Activated CD8-positive, alpha-beta memory T cell treated with anti-CD3 and anti-CD28 coated beads for 1 hour (primary cell): ENCODE measurements at places on chromosomes 16 and 17.

GRCh38 chr17:21400816-21401593 is 24.8 kb downstream of the KCNJ12 start:
- no peak for DNase-seq

DNA sequence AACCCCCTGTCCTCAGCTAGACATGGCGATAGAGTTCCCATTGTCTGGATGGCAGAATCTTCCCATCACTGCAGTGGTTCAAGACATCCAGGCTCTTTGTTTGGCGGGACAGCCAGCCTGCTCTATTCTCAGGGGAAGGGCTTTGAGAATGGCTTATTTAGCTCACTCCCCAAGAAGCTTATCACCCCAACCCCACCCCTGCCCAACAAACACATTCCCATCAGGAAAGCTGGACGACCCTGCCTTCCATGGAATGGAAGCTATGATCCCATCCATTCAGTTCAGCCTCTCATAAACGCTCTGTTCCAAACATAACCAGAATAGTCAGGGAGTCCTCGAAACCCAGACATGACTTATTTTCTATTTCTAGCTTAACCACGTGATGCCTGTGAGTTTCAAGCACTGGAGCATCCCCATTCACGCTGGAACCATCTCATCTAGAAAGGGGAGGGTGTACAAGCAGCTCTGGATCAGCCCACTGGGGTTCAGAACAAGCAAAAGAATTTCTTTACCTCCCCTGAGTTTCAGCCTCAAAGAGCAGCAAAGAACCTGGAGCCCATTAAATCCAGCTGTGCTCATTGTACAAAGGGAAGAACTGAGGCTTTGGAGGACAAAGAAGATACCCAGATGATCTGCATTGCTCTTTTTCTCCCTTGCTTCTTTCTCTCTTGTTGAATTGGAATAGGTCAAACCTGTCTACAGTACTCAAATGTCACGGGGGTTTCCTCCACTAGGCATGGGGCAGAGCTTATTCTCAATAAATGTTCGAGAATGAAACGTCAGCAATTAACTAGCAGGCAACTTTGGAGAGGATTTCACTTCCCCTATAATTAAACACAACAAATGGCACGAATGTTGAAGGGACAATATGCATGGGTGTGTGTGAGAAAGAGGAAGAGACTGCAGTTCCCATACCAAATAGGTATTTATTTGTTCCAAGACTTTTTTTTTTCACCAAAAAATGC is 93.1 kb downstream of the XYLT1 start:
- DNase-seq, result no peak

DNA sequence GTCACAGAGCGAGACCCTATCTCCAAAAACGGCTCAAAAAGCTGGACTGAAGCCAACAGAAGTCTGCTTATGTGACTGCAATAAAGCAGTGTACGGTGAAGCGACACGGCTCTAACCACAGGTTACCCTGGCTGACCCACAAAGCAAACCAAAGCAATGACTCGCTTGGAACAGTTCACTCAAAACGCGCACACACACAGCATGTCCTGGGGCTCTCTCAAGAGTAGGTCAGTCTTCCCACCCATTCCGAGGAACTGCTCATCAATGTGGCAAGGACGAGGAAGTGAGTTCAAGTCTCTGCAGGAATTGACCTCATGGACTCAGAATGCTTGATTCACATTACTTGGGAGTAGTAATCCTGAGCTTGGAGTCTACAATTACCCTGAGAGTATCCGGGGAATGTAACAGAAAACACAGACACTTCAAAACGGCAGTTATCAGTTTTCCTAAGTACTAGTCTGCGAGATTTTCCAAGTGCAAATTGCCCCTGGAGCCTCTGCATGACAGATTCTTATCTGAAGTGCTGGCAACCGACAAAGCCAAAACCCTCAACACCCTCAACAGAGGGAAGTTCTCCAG is 25.4 kb downstream of the PELP1 start:
- DNase-seq, result no peak

GRCh38 chr17:63075969-63076368 is 109.9 kb downstream of the TANC2 start:
- DNase-seq, result no peak

DNA sequence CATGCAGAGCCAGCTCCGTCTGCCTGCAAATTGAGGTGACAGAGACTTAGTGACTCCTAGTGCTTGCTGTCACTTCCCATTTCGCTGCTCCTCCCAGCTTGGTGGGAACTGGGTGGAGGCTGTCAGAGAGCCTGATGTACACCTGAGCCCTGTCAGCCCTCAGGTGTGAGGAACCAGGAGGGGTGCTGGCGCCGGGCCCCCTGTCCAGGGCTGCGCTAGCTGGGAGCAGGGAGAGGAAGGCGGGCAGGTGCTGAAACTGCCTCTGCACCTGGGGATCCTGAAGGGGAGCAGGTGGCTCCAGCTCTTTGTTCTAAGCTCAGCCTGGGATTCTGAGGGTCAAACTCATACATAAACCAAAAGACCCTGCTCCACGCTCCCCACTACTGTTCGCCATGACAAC is 10.8 kb upstream of the WSCD1 start:
- DNase-seq, result no peak

- DNase-seq, result no peak
Observed at GRCh38 chr17:69714669-69715068, 300.2 kb downstream of the MAP2K6 start.

- no peak for DNase-seq
Observed at GRCh38 chr16:57479205-57479975, 6.9 kb downstream of the DOK4 start.

GRCh38 chr17:17149520-17150447 is 56.3 kb downstream of the PLD6 start:
- no peak for DNase-seq

- no peak for DNase-seq
Observed at GRCh38 chr16:81779536-81780320, 637 bp downstream of the PLCG2 start.

DNA sequence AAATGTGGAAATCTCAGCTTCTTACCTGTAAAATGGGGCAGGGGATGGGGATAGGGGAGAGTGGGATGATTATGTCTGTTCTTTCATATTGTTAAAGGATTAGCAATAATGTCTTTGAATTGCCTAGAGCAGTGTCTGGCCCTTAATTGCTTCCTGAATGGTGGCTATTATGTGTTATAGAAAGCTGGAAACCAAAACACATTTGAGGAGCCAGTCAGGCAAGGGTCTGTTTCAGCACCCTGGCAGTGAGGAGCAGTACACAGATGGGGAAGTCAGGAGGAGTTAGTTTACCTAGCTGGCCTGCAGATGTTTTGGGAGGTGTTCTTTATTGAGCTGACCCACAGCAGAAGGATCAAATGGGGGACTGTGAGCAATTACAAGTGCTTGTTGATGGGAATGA is 63.0 kb downstream of the NUP93 start:
- no peak for DNase-seq

- peak; percentile 42 for DNase-seq
Observed at GRCh38 chr17:37489197-37490001, at the start of gene DUSP14. DUSP14 (plus strand) TSS chr17:37489891; CDS start chr17:37512273, 22,382 bp downstream.

GRCh38 chr16:27749547-27749875 is 199.6 kb downstream of the KATNIP start:
- no peak for DNase-seq

DNA sequence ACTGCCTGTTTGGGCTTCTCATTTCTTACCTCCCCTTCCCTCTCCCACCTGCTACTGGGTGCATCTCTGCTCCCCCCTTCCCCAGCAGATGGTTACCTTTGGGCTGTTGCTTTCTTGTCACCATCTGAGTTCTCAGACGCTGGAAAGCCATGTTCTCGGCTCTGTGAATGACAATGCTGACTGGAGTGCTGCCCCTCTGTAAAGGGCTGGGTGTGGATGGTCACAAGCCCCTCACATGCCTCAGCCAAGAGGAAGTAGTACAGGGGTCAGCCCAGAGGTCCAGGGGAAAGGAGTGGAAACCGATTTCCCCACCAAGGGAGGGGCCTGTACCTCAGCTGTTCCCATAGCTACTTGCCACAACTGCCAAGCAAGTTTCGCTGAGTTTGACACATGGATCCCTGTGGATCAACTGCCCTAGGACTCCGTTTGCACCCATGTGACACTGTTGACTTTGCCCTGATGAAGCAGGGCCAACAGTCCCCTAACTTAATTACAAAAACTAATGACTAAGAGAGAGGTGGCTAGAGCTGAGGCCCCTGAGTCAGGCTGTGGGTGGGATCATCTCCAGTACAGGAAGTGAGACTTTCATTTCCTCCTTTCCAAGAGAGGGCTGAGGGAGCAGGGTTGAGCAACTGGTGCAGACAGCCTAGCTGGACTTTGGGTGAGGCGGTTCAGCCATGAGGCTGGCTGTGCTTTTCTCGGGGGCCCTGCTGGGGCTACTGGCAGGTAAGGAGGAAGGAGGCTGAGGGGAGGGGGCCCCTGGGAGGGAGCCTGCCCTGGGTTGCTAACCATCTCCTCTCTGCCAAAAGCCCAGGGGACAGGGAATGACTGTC is at the start of gene CD68:
Gene CD68, plus strand, starts transcription at position 638 of the 833 bp plus-strand sequence. Its CDS starts 40 bp downstream, at position 678.
- no peak for DNase-seq

GRCh38 chr16:15509593-15510535 is 75.5 kb downstream of the BMERB1 start:
- DNase-seq, result no peak

- DNase-seq, result no peak
Observed at GRCh38 chr17:5468075-5468473, 708 bp downstream of the DHX33 start.

GRCh38 chr17:58956997-58957724 is 149.5 kb downstream of the TRIM37 start:
- DNase-seq, result no peak

DNA sequence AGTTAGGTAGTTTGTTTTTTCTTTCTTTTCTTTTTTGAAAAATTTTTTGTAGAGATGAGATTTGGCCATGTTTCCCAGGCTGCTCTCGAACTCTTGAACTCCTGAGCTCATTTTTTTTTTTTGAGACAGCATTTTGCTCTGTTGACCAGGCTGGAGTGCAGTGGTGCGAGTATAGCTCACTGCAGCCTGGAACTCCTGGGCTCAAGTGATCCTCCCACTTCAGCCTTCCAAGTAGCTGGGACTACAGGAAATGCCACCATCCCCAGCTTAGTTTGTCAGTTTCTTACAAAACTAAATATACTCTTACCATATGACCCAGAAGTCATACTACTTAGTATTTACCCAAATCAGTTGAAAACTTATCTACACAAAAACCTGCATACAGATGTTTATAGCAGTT is 14.4 kb upstream of the FBXO47 start:
- no peak for DNase-seq

DNA sequence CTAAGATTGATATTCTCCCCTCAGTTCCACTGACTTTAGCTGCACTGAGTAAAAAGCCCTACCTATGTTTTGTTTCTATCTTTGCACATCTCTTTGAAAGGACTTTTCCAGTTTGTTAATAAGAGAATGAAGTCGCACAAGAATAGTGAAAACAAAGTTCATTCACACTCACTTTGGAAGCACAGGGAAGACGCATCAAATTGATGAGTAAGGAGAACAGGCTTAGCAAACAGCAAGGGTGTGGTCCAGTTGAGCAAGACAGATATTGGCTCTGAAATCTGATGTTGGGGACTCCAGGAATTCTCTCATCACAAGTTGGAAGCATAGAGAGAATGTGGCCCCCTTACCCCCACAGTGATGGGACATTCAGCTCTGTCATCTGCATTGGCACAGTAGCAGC is 221.3 kb downstream of the CDH11 start:
- no peak for DNase-seq
